NCI-H2171 (cell line): ENCODE measurements at places on chromosomes 11 and 22.

DNA sequence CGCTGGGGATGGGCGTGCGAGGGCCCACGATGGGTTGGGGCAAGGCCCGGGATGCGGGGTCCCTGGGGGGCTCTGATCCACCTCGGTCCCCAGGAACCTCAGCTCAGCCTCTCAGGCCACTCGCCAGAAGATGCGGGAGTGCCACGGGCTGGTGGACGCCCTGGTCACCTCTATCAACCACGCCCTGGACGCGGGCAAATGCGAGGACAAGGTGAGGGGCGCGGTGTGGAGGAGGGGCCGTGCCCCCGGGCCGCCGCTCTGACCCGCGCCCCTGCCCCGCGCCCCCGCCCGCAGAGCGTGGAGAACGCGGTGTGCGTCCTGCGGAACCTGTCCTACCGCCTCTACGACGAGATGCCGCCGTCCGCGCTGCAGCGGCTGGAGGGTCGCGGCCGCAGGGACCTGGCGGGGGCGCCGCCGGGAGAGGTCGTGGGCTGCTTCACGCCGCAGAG is 6.3 kb downstream of the PKP3 start:
- DNase-seq, result no peak

- no peak for DNase-seq
Observed at GRCh38 chr11:88164806-88165585, 10.2 kb downstream of the RAB38 start.

- no peak for DNase-seq
Observed at GRCh38 chr11:47236482-47236881, 12.1 kb downstream of the ACP2 start.

GRCh38 chr11:32440916-32441315 is 5.6 kb upstream of the WT1 start:
- no peak for DNase-seq

- no peak for DNase-seq
Observed at GRCh38 chr11:74844072-74844471, 95.4 kb downstream of the RNF169 start.

GRCh38 chr11:67373648-67374570 is 511 bp upstream of the CLCF1 start:
- DNase-seq, result no peak

DNA sequence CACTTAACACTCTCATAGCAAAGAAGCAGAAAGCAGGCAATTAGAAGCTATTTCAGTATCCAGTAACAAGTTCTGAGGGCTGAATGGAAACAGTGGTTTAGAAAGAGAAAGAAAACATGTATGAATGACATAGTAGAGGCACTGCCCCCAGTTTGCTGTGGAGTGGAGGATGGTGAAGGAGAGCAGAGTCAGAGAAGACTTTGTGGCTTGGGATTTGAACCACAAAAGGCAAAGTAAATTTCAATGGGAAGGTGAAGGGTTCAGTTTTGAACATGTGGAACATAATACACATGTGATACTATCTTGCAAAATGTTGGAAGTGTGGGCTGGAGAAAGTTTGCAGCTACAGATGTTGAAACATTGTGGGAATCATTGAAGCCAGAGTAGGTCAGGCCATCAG is 81.4 kb downstream of the SNX19 start:
- DNase-seq, result no peak

GRCh38 chr22:38412435-38413084 is 42.4 kb downstream of the KCNJ4 start:
- peak; percentile 80 for DNase-seq

- no peak for DNase-seq
Observed at GRCh38 chr11:77044356-77044755, 10.2 kb downstream of the B3GNT6 start.

- DNase-seq, result no peak
Observed at GRCh38 chr11:22151649-22152197, 41.2 kb upstream of the ANO5 start.

DNA sequence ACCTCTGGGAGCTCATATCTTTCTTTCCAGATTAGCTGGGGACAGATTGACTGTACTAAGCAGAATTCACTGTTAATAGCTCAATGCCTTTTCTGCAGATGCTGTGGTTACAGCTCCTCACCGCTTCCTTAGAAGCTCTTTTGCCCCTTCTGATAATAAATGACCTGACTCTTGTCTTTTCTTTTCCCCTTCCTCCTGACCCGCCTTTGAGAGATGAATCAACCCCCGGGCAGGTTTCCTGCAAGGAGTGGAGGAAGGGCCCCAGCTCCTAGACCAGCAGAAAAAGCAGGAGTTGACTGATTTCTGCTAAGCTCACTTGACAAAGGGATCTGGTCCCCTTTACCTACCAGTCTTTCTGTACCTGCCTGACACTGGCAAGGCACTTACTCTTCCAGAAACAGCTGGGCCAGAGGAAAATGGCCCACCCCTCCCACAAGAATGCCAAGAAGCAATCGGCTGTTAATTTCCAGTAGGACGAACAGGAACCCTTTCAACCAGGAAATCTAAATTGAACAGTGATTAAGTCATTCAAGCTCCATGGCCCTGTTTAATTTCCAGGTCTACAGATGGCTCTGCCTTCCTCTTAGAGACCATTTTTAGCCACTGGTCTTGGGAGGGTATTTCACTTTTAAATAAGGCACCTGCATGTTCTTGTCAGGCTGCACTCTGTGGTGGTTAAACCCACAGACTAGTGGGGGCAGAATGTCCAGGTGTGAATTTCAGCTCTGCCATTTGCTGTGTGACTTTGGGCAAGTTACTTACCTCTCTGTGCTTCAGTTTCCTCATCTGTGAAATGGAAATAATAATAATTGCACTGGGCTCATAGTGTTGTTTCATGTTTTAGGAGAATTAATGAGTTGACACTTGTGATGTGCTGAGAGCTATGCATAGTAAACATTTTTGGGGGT is 67.5 kb downstream of the PRR5L start:
- no peak for DNase-seq

DNA sequence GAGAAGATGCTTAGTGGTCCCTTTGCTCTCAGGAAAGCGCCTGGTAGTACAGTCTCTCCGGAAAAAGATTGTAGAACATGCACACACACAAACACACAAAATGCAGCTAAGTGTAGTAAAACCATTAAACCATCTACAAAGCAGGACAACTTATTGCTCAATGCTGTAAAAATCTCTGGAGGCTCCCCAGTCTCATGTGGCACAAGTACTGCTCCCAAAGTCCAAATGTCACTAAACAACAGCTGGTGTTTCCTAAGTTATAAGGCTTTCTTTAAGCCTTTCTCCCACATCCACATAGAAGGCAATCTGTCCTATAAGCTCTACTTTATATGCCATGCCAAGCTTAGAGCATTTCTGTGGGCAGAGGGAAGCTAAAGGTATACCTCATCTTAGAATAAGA is 32.9 kb downstream of the CDON start:
- no peak for DNase-seq

GRCh38 chr11:39236916-39237315 is 2222.5 kb downstream of the LRRC4C start:
- DNase-seq, result no peak
